ENCODE measurements at places on chromosomes 3 and 15.

- peak; percentile 41 for DNase-seq
- H3K4me3 ChIP-seq: no peak overlapping the region
- no peaks in the 10 kb centered on the region for H3K27me3 ChIP-seq
- H3K27ac ChIP-seq: no peak overlapping the region
- no peaks in the 10 kb centered on the region for H3K4me1 ChIP-seq
Observed at GRCh38 chr15:76512971-76513370, 176.4 kb downstream of the ISL2 start.

DNA sequence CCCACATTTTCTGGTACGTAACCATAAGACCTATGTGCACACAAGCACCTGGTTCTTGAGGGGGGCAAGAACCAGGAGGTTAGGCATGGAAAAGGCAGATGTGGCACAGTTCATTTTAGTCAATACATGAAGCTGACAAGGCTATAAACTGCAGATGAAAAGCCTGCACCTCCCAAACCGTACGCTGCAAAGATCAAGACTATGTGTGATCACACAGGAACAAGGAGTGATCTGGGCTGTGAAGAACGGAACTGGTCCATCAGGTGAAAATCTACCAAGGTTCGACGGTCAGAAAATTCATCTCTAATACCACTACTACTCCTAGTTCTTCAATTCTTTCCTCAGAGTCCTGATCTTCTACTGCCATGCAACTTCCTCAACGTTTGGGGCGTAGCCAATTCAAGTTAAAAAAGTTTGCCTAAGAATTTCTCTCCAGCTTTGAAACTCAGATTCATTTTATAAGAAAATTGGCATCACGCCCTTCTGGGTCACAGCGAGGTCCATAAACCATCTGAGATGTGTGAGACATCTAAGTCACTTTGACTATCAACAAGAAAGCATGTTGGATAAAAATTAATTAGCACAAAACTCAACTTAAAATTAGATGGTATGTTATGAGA is 41.9 kb downstream of the PLD1 start:
- H3K27me3 ChIP-seq: no peaks in the 10 kb centered on the region
- peaks cover 4% of the 10 kb centered on the region for H3K4me1 ChIP-seq
- H3K36me3 ChIP-seq: no peaks in the 10 kb centered on the region
- no peak overlapping the region for H3K27ac ChIP-seq
- no peak for DNase-seq

DNA sequence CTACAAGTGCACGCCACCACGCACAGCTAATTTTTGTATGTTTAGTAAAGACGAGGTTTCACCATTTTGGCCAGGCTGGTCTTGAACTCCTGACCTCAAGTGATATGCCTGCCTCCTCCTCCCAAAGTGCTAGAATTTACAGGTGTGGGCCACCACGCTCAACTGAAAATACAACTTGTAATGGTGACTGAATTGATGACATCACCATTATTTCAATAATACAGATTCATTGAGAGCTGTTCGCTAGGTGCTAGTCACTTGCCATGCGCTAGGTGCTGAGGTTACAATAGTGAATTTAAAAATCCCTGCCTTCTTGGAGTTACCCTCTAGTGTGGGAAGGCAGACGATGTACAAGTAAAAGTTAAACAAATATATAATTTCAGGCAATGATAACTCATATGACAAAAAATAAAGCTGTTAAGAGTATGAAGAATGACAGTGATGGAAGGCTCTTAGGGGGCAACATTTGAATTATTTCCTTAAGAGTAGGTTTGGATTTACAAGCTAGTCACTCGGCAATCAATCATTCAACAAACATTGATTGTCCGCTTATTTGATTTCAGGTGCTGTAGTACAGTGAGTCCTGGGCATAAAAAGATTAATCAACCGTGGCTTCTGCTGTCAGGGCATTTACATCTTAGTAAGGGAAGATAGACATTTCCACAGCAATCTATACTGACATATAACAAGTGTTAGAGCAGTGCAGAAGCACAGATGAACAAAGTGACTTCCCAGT is 9.1 kb upstream of the PPARG start:
- no peak for DNase-seq
- no peak overlapping the region for H3K27ac ChIP-seq
- H3K4me3 ChIP-seq: no peak overlapping the region
- no peaks in the 10 kb centered on the region for H3K27me3 ChIP-seq
- H3K4me1 ChIP-seq: no peaks in the 10 kb centered on the region

DNA sequence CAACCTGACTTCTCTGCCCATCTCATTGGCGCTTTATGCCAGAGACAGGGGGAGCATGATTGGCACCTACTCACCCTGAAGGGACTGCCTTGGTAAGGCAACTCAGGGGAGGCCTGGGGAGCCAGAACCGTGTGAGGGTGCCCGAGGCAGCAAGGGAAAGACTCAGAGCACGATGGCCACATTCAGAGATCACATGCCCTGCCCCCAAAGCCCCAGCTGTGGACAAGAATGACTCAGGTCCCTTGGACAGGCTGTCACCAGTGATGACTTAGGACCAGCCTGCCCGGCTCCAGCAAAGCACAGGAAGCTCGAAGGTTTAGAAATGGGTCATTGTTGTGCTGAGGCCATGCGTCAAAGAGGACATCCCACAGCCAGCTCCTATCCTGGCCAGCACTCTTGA is 49.1 kb upstream of the LIMD1 start:
- peaks cover 24% of the 10 kb centered on the region for H3K4me1 ChIP-seq
- H3K27ac ChIP-seq: no peak overlapping the region
- no peak overlapping the region for H3K4me3 ChIP-seq
- H3K27me3 ChIP-seq: no peaks in the 10 kb centered on the region
- no peak for DNase-seq

GRCh38 chr15:43267439-43267838 is 711 bp upstream of the TGM5 start:
- H3K27me3 ChIP-seq: peaks cover 33% of the 10 kb centered on the region
- no peak overlapping the region for H3K27ac ChIP-seq
- no peaks in the 10 kb centered on the region for H3K36me3 ChIP-seq
- no peak for DNase-seq
